ENCODE measurements at places on chromosomes 7 and 10.

GRCh38 chr10:100997360-100998182 lies 2.0 kb upstream of the LZTS2 start:
- DNase-seq: peak; percentile 88

- no peak for DNase-seq
Observed at GRCh38 chr7:130208516-130208915, 856 bp downstream of the SSMEM1 start.

DNA sequence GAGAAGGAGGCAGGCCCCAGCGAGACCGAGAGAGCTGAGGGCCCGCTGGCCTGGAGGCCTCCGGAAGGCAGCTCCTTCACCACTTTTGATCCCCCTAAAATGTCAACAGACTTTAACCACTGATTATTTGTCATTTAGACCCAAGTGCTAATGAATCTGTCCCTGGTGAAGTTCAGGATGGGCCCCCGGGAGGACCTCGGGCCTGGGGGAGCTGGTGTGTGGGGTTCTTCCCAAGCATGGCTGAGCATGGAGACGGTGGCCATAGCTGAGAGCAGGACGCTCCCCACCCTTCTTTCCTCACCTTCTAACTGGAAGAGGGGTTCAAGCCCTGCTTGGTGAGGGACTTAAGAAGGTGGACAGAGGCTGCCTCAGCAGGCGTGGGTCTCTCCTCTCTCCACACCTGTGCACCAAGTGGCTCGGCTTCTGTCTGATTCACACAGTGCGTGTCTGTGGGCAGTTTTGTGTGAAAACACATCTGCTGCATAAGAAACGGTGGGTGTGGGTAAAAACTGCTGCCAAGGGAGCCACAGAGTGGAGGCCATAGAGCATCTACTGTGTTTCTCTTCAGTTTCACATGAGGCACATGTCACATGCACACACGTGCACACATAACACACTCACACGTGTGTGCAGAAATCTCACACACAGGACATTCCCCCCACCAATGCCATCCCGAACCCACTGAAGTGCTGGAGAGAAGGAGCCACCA lies 53.5 kb upstream of the VIPR2 start:
- no peak for DNase-seq

- no peak for DNase-seq
Observed at GRCh38 chr7:150778014-150778737, 22.0 kb downstream of the TMEM176B start.

GRCh38 chr7:67453580-67454380 lies 457.1 kb downstream of the TYW1 start:
- peak; percentile 0 for DNase-seq

DNA sequence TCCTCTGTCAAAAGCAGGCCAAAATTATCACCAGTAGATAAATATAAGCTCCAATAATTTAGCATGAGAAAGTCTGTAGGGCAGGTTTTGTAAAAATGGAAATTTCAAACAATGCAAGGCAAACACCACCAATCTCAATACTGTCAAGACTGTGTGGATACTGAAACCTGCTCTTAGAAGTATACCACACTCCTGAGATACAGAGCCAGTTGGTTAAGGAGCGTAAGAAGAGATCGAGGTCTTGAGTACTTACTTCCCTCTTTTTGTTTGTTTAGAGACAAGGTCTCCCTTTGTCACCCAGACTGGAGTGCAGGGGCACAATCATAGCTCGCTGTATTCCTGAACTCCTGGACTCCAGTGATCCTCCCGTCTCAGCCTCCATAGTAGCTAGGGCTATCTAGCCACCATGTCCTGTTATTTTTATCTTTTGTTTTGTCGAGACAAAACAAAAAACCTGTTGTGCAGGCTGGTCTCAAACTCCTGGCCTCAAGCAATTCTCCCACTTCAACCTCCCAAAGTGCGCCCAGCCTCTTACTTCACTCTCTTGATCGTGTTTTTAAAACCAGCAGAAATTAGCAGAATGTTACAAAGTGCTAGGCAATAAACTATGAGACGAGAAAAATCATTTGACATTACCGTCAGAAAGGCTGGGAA lies 205.7 kb downstream of the PARD3 start:
- no peak for DNase-seq

- DNase-seq: no peak
Observed at GRCh38 chr10:30121401-30121800, 62.0 kb upstream of the JCAD start.

DNA sequence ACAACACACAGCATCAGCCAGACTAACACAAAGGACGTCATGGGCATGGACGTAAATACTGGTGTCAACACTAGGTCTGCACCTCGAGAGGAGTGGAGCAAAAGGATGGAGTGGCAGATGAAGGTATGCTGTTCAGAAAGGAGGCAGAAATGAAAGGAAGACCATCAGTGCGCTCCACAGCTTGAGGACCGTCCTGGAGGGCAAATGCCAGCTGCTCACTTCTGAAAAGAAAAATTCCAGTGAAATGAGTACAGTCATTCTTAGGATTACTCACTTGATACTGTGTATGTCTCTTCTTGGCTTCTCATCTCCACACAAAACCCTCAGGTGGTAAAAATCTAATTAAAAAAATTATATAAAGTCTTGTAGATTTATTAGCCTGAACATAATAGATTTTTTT lies 44.8 kb downstream of the EGFR start:
- DNase-seq: no peak

DNA sequence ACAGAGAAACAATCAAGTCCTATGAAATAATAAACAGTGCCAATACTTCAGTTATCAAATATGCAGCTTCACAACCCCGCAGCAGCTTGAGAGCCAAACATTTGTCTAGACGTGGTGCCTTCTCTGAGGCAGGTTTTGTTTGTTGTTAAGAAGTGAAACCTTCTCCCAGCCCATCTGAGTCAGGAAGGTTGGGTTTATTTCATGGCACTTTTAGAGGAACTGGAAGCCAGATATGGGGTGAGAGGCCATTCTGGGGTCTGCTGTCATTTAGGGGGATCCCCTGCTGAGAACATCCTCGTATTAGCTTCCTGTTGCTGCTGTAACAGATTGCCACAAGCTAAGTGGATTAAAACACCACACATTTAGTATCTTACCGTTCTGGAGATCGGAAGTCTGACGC lies 113.6 kb downstream of the GRK5 start:
- DNase-seq: peak; percentile 82

Data from suppressor macrophage treated with lipopolysaccharide for 1 hour (primary cell).